Globus pallidus (tissue), 1 donor: ENCODE measurements at places on chromosomes 3 and 15.

GRCh38 chr3:19342389-19342788 lies 194.1 kb downstream of the KCNH8 start:
- no peak for DNase-seq

GRCh38 chr3:129727707-129728106 lies 121.2 kb upstream of the PLXND1 start:
- peak; percentile 29 for DNase-seq

- no peak for DNase-seq
Measured at GRCh38 chr3:175695251-175695650, 836.1 kb downstream of the NAALADL2 start.

DNA sequence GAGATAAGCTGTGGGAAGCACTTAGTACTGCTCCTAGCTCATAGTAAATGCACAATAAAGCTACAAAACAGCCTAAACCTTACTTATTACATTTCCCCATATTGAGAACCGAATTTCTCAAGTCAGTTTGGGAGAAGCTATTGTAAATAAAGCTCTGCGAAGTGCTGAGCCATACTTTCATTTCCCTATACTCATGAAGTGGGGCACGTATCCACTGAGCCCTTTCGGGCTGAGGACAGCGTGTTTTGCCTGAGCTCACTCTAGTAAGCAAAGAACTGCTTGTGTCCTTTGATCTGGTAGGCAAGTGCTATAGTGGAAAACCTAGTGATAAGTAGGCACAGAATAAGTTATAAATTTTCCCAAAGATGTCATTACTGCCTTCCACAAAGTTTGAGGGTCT lies 165.0 kb downstream of the RSL24D1 start:
- DNase-seq = peak; percentile 41

- DNase-seq = no peak
Measured at GRCh38 chr15:66724732-66725463, 22.9 kb downstream of the SMAD6 start.

DNA sequence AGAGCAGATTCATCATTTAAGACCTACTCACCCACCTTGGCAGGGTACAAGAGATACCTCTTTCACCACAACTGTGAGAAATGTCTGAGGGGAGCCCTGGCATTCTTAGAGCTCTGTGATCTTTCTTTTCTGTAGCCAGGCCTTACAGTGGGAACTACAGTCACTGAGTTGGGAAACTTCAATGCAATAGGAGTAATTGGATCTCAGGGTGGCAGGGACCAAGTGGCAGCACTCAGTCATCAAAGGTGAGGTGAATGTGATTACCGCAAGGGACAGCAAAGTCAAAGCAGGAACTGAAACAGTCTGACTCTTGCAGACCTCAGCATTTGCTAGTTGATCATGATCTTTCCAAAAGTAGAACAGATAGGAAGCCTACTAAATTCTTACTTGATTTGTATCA lies 7.2 kb upstream of the MCF2L2 start:
- DNase-seq = no peak

GRCh38 chr3:194534243-194534642 lies 47.4 kb upstream of the ATP13A3 start:
- DNase-seq = no peak

DNA sequence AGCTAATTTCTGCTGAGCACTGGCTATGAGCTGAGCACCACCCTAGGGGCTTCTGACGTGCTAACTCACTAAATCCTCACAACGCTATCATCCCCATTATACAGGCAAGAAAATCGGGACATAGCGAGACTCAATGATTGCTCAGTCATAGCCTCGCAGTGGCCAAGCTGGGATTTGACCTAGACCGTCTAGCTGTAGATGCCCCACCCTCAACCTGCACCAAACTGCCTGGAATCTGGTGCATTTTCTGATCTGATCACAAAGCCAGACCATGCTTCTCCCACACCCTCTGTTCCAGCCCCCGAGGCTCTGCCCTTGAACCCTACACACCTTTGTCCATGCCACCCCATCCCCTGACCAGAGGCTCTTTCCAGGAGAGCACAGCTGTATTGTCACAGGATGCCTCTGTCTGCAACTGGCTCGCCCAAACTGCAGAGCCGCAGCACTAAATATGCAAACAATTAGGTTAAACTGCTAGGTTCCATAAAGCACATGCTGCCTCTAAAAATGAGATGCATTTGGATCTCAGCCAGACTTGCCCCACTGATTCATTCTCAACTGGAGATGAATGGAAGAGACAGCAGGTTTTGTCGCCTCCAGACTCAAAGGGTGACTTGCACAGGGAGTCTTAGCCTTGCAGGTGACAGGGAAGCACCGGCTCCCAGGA lies 95.2 kb downstream of the NUP210 start:
- no peak for DNase-seq

DNA sequence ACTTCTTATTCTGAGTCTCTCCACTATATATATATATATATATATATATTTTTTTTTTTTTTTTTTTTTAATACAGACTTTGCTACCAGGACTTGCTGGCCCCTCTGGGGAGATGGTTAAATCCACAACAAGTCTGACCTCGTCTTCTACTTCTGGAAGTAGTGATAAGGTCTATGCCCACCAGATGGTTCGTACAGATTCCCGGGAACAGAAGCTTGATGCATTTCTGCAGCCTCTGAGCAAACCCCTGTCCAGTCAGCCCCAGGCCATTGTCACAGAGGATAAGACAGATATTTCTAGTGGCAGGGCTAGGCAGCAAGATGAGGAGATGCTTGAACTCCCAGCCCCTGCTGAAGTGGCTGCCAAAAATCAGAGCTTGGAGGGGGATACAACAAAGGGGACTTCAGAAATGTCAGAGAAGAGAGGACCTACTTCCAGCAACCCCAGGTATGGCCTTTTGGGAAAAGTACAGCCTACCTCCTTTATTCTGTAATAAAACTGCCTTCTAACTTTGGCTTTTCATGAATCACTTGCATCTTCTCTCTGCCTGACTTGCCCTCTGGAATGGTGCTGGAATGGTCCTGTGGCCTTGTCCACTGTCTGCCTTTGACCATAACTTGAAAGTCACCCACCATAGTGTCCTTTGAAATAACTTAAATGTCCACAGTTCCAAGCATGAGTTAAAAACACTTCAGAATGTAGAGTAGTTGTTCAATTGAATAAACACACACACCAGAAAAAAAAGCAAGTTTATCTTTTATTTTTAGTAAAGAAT lies 32.4 kb downstream of the MLH1 start:
- no peak for DNase-seq

DNA sequence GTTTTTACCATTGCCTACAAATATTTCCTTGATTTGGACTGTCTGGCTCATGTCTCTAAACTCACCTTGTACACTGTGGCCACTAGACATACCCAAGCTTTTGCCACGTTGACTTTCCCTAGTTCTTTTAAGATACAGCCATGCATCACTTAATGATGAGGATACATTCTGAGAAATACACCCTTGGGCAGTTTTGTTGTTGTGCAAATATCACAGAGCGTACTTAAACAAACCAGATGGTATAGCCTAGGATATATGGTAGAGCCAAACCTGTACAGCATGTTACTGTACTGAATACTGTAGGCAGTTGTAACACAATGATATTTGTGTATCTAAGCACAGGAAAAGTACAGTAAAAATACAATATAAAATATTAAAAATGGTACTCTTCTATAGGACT lies 5.5 kb downstream of the ARHGEF26 start:
- no peak for DNase-seq

- no peak for DNase-seq
Measured at GRCh38 chr15:67593562-67593961, 51.1 kb downstream of the MAP2K5 start.

DNA sequence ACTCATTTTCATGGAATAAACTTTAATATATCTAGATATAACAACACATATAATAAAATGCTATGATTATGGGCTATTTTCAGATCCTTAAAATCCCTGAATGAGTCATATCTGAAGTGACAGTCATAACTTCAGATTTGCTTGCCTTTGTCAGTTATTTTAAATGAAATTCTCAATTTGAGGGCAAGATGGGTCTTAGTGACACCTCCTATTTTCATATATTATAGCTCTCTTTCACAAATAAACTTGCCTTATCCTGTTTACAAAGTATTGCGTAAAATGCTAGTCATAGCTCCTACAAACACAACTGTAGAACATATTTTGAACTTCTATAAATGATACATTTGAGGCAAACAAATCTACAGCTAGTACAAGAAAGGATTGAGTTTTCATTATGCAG lies 6.2 kb upstream of the THRB start:
- DNase-seq = no peak

DNA sequence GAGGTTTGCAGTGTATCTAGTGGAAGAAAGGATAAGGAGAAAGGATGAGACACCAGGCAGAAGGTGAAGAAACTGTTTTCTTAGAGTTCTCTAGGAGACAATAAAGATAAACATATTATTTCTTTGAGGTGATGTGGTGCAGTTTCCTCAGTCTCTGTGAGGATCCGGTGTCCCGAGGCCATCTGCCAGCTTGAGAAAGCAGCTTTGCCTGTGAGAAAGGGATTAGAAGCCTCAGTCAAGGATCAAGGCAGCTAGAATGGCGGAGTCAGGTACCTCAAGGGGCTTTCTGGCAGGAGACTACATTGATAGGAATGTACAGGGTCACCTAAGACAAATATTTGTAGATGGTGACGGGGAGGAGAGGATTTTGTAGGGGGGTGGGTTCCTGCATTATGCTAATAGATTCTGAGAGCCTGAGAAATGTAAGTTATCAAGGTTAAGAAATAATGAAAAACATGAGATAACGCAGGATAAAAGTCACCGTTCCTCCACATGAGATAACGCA lies 103.9 kb upstream of the MB21D2 start:
- DNase-seq = no peak

- no peak for DNase-seq
Measured at GRCh38 chr3:148202386-148202785, 495.3 kb upstream of the AGTR1 start.

DNA sequence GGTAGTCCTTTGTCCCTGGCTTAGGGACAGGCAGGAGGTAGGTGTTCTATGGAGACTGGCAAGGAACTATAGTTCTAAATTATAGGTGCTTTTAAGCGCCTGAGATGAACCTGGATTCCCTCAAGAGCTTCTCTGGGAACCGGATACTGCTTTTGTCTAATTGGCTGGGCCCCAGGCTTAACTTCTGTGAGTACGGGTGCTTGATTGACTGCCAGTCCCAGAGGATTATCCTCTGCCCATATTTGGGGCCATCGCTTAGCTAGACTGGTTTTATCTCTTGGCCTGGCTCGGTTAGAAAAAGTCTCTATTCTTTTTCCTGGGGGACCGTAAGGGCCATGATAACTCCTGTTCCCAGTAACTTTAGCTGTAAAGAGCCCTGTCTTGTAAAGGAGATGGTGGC lies 339.1 kb downstream of the KCNH8 start:
- no peak for DNase-seq

DNA sequence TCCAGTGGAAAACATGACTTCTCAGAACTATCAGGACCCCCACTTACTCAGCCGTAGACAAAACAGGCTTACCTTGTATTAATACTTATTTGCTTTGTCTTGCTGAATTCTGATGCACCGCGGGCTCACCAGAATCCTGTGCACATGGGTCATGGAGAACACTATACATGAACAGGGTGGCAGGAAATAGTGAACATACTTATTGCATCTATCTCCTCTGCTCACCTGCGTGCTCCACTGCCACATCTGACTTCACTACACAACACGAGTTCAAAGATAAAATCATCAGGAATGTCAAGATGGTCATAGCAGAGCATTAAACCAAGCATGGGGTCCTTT lies 10.7 kb upstream of the MAPK6 start:
- no peak for DNase-seq

- no peak for DNase-seq
Measured at GRCh38 chr3:119647843-119648575, 12.4 kb downstream of the POPDC2 start.

GRCh38 chr3:47193871-47194859 lies 30.3 kb upstream of the SETD2 start:
- no peak for DNase-seq

DNA sequence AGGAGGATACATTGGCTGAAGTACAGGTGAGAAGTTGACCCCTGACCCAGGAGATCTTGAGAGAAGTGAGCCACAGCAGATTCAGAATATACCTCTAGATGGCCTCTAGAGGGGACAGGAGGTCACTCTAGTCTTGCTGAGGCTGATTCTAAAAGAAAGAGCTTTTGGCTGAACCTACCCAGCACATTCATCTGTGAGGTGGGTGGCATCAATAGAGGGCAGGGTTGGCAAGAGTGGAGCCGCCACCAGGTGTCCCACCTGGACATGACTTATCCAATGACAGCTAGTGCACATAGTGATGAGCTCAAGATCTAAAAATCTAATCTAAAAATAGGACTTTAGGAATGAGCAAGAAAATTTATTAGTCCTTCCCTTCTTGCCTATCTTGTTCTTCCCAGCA lies 51.6 kb downstream of the CYP19A1 start:
- DNase-seq = no peak

DNA sequence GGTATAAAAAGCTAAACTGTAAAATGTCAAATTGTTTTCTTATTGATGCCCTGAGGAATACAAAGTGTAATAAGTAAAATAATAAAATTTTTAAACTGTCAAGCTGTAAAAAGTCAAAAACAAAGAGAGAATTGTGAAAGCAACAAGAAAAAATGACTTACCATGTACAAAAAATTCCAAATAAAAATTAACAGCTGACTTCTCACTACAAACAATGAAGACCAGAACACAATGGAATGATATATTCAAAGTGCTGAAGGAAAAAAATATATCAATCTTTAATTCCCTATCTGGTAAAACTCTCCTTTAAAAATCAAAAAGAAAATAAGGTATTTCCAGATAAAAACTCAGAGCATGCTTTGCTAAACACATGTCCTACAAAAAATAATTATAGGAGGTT lies 883.5 kb downstream of the IGSF11 start:
- no peak for DNase-seq

- DNase-seq = no peak
Measured at GRCh38 chr3:124847051-124847450, 40.1 kb downstream of the ITGB5 start.

DNA sequence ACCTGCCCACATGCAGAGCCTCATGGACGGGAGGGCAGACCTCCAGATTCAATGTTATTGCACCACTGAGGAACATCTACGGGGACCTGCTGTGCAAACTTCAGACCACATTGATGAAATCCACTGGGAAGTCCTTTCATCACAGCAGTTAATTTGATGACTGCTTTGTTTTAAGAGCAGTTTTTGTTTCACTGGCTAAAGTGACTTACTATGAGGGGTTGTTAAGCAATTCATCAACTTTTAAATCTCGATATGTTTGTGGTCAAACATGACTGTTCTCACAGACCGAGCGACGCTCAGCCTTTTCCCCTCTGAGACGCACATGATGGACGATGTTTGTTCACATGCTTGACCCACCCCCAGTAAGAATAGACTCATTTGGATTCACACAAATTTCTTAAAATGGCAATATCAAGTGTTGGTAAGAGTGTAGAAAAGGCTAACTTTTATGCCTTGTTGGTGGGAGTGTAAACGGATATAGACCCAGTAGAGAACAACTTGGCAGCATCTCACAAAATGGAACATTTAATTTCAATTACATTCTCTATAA lies 35.9 kb upstream of the IREB2 start:
- DNase-seq = no peak

GRCh38 chr15:88849376-88850072 lies 45.8 kb downstream of the HAPLN3 start:
- no peak for DNase-seq
